ENCODE measurements at places on chromosomes 13 and 19.

- DNase-seq, result no peak
These were observed 46.4 kb downstream of the PSG3 start for GRCh38 chr19:42693760-42694350.

GRCh38 chr13:79197933-79198332 is 208.1 kb downstream of the RBM26 start:
- no peak for DNase-seq

GRCh38 chr19:21833733-21834132 is 2.2 kb downstream of the ZNF43 start:
- DNase-seq, result no peak

- DNase-seq, result no peak
These were observed 1.1 kb upstream of the ZNF581 start for GRCh38 chr19:55642153-55643002.

DNA sequence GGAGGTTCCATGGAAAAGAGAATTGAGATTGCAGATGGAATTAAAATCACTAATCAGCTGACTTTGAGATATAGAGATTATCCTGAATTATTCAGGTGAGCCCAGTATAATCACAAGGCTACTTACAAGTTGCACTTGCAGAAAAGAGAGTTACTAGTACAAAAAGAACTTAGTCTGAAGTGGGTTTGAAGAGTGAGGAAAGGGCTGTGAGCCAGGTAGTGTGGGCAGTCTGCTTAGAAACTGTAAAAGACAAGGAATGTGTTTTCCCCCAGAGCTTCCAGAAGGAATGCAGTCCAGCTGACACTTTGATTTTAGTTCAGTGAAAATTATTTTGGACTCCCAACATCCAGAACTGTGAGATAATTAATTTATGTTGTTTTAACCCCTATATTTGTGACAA is 285.4 kb upstream of the GPC6 start:
- no peak for DNase-seq

All from NCI-H2107 (cell line).